ENCODE measurements at places on chromosomes 4 and X. TPM values are rescaled to one million over a fixed set of nuclear protein-coding genes. Genes with fewer than 3 reads are reported as not detected.

Gene FAM53A
- total RNA-seq, result 1.4 TPM

Gene FGB
- not detected for total RNA-seq

Gene MID2
- total RNA-seq, result 3.7 TPM

Gene FGF5
- 1.0 TPM for total RNA-seq

Gene AR
- 26.3 TPM for total RNA-seq

Gene XAGE2
- not detected for total RNA-seq

DNA sequence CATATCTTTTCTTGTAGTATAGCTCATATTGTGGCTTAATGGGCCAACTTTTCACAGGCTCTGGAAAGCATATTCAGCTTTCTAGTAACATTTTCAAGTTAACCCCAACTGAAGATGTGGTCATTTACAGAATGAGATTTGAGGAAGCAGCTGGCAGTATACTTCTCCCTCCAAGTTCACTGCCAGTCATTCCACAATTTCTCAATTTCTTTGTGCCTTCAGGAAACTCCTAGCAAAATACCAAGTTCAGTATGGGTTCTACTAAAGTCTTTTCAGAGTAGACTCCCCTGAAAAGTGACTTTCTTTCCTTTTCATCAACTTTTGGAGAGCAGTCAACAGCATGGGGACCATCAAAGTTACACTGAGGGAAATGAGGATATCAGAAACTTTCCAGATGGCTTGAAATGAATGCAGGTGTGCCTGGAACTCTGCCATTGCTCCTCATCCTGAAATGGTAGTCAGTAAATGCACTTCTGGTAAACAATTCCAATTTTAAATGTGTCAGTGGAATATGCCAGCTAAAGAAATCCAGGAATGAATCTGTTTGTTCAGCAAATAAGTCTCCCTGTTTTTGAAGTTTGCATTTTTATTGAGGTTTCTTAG lies 81.5 kb upstream of the TEX13D start:
- DNase-seq, result no peak
- no peaks in the 10 kb centered on the region for H3K36me3 ChIP-seq
- no peak overlapping the region for H3K27ac ChIP-seq
- no peaks in the 10 kb centered on the region for H3K4me1 ChIP-seq

DNA sequence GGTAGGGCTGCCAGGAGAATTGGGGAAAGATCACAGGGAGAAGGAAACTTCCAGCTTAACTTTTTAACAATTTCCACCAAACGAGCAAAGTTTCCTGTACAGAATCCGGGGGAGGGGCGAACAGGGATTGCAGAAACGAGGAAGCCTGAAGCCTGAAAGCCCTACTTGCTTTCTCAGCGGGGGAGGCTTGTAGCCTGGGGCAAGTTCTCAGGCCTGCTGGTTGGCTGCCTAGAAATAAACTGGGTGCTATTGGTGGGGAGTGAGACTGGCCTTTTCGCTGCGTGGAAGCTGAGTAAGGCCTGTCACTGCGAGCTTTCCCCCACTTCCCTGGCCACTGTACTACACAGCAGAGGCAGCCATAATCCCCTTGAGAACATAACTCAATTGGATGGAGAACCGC lies 110.8 kb upstream of the ATP8A1 start:
- no peaks in the 10 kb centered on the region for H3K36me3 ChIP-seq
- no peak overlapping the region for H3K4me3 ChIP-seq
- no peak overlapping the region for H3K27ac ChIP-seq

DNA sequence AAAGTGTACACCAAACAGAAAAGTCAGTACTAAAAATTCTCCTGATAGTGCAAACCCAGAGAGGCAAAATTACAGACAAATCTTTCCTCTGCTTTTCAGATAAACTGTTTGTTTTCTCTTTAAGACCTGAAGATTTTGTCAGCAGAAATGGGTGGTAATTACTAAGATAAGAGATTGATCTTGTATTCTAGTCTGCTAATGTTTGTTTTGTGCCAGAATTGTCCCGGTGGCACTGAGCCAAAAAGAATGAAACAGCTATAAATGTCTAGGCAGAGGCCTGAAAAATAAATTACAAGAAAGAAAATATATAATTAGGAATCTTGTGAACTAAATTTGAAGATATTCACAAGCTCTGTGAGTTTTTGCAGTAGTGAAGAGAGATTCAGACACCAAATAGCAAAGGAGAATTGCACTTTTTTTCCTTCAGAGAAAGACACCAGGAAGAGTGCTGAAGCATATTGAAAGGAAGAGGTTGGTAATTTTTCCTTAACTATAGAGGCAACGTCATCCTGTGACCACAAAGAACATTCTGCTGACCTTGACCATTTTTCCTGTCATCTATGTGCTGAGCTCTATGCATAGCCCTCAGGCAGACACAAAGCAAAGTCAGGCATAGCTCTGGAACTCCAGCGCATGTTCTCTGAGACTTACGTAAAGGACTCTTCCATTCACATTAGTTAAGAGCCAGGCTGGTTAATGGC lies 314.5 kb upstream of the RASGEF1B start:
- no peaks in the 10 kb centered on the region for H3K27me3 ChIP-seq
- H3K36me3 ChIP-seq, result no peaks in the 10 kb centered on the region
- DNase-seq, result peak; percentile 6
- peaks cover 12% of the 10 kb centered on the region for H3K4me1 ChIP-seq

DNA sequence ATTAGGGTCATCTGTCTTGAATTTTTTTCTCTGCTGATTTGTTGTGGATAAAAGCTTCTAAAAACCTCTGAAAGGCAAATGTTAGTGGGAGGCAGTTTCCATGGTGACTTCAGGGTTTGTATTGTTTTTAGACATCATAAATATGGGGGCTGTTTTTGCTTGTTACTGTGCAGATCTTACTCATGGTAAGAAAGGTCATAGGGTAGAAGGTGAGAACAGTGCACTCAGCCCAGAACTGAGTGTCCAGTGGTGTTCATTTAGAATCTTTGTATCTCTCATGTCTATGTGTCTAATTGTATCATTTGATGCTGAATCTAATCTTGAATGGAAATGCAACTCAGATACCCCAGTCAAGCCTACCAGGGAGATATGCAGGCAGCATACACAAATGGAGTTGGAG lies 609.8 kb downstream of the ZNF674 start:
- no peaks in the 10 kb centered on the region for H3K27me3 ChIP-seq
- H3K27ac ChIP-seq, result no peak overlapping the region
- no peaks in the 10 kb centered on the region for H3K36me3 ChIP-seq
- H3K4me1 ChIP-seq, result no peaks in the 10 kb centered on the region
- H3K4me3 ChIP-seq, result no peak overlapping the region

DNA sequence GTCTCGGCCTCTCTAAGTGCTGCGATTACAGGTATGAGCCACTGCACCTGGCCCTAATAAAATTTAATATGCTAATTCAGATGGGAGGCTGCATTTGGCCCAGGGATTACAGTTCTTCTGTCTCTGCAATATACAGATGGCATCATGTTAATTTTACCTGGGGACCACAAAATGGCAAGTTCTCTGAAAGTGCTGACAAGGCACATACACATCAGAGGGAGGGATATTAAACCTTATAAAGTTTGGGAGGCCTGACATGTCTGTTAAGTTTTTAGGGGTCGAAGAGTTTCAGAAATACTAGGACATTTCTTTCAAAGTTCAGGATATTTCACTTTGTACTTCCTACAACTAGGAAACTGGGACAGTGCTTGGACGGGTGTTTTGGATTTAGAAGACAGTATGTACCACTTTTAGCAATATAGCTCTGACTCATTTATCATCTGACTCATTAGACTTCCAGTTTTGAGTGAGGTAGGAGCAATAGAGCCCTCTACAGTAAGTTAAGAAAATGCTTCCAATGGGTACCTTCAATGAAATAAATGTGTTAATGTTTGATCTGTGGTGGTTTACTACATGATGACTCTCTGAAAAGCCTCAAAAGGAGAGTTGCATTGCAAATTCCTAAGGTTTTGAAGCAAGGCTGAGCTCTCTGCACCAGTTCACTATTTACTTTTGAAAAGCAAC lies 981.0 kb upstream of the HS3ST1 start:
- no peaks in the 10 kb centered on the region for H3K36me3 ChIP-seq
- no peaks in the 10 kb centered on the region for H3K27me3 ChIP-seq
- H3K4me1 ChIP-seq, result no peaks in the 10 kb centered on the region
- no peak for DNase-seq
- no peak overlapping the region for H3K4me3 ChIP-seq
- no peak overlapping the region for H3K27ac ChIP-seq

- H3K4me3 ChIP-seq, result no peak overlapping the region
- H3K4me1 ChIP-seq, result no peaks in the 10 kb centered on the region
- H3K27me3 ChIP-seq, result no peaks in the 10 kb centered on the region
- no peak for DNase-seq
- H3K27ac ChIP-seq, result no peak overlapping the region
Measured at GRCh38 chr4:144785961-144786360, 140.0 kb downstream of the HHIP start.

DNA sequence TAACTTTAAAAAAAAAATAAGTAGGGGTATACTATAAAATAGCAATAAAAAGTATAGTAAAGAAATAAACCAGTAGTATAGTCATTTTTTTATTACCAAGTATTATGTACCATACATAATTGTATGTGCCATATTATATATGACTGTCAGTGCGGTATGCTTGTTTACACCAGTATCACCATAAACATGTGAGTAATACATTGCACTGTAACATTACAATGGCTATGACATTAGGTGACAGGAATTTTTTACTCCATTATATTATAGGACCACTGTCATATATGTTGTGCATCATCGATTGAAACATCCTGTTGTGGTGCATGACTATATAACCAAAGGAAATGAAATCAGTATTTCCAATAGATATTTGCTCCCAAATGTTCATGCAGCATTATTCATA lies 176.9 kb upstream of the ARHGAP24 start:
- H3K27ac ChIP-seq, result no peak overlapping the region
- no peak for DNase-seq
- H3K4me1 ChIP-seq, result no peaks in the 10 kb centered on the region
- no peak overlapping the region for H3K4me3 ChIP-seq

GRCh38 chr4:88439161-88439760 lies 17.7 kb upstream of the HERC5 start:
- no peaks in the 10 kb centered on the region for H3K4me1 ChIP-seq
- DNase-seq, result no peak
- H3K27me3 ChIP-seq, result no peaks in the 10 kb centered on the region
- H3K4me3 ChIP-seq, result no peak overlapping the region
- peaks cover 5% of the 10 kb centered on the region for H3K36me3 ChIP-seq
- no peak overlapping the region for H3K27ac ChIP-seq

GRCh38 chr4:2175990-2176698 lies 65.8 kb downstream of the HAUS3 start:
- no peak for DNase-seq
- H3K27me3 ChIP-seq, result no peaks in the 10 kb centered on the region
- no peaks in the 10 kb centered on the region for H3K36me3 ChIP-seq
- H3K4me3 ChIP-seq, result no peak overlapping the region
- H3K4me1 ChIP-seq, result no peaks in the 10 kb centered on the region

DNA sequence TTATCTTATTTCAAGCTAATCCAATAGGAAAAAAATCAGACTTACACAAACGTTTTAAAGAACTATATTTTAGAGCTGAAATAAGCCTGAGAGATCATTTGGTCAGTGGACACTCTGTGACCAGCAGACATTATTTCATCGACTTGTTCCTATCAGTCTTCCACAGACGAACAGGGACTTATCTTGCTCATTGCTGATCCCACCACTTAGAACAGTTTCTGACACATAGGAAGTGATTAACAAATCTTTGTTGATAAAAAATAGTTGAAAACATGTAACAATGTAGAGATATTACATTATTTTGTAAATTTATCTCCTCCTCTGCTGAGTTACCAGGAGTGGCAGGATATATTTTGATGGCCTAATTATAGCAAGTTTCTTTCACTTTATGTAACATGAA lies 65.8 kb downstream of the TAPT1 start:
- H3K4me3 ChIP-seq, result no peak overlapping the region
- DNase-seq, result no peak
- H3K27ac ChIP-seq, result no peak overlapping the region
- peaks cover 53% of the 10 kb centered on the region for H3K36me3 ChIP-seq

GRCh38 chr4:24214796-24215195 lies 324.9 kb upstream of the PPARGC1A start:
- no peaks in the 10 kb centered on the region for H3K36me3 ChIP-seq
- no peak overlapping the region for H3K4me3 ChIP-seq
- no peak overlapping the region for H3K27ac ChIP-seq
- H3K4me1 ChIP-seq, result no peaks in the 10 kb centered on the region

Measured in heart right ventricle (tissue), 16 donors.